Testis (tissue), 5 donors: ENCODE measurements at places on chromosomes 5 and 9. TPM values are rescaled to one million over a fixed set of nuclear protein-coding genes. Genes with fewer than 3 reads are reported as not detected.

DNA sequence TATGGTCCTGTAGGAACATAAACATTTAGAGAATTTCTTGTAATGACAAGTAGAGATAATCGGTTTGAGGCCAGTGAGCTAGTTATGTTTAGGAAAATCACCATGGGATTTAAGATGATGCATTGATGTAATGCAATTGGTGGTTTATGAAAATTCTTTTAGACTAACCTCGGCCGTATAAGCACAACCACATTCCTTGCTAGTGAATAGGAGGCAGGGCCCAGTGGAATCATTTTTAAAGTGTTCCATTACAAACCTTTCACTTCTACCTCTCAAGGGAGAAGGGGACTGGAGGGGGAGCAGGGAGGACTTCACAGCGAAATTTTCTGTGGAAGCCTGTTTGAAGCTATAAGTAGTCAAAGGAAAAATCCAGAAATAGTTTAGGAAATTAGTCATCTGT, 71.8 kb upstream of the NFIL3 start:
- no peak overlapping the region for H3K27ac ChIP-seq
- H3K36me3 ChIP-seq, result no peaks in the 10 kb centered on the region
- no peaks in the 10 kb centered on the region for H3K27me3 ChIP-seq
- no peaks in the 10 kb centered on the region for H3K4me1 ChIP-seq

- H3K27ac ChIP-seq, result no peak overlapping the region
- no peak for DNase-seq
- no peaks in the 10 kb centered on the region for H3K4me1 ChIP-seq
- no peaks in the 10 kb centered on the region for H3K36me3 ChIP-seq
- H3K27me3 ChIP-seq, result no peaks in the 10 kb centered on the region
Measured at GRCh38 chr5:168136340-168136739, 155.1 kb upstream of the WWC1 start.

- no peak overlapping the region for H3K4me3 ChIP-seq
- H3K4me1 ChIP-seq, result peaks cover 6% of the 10 kb centered on the region
- H3K27me3 ChIP-seq, result no peaks in the 10 kb centered on the region
- no peaks in the 10 kb centered on the region for H3K36me3 ChIP-seq
Measured at GRCh38 chr5:76735762-76736545, 20.0 kb downstream of the F2R start.

DNA sequence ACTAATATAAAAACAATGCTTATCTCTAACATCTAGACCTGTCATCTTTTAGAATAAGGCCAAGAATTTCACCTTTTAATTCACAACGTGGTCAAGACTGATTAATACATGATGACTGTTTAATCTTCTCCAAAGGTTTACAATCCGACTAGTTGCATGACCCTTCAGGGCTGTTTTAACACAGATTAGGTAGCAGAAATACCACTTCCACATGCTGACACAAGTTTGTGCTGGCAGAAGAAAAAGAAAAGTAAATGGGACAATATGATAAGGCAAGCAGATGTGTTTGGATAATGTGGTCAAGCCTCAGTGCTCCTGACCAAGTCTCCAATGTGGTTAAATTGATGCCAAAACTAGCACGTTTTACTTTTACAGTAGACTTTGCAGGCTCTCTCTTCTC, 31.1 kb downstream of the SEMA6A start:
- no peak overlapping the region for H3K4me3 ChIP-seq
- DNase-seq, result no peak
- no peaks in the 10 kb centered on the region for H3K27me3 ChIP-seq
- H3K27ac ChIP-seq, result no peak overlapping the region

GABRP gene
- not detected for total RNA-seq
